ENCODE measurements at places on chromosomes 6 and 20.
A peak's percentile ranks its signal among the peaks of the same experiment; 100 is the strongest.

GRCh38 chr6:156846845-156847599 is 69.8 kb downstream of the ARID1B start:
- no peak for DNase-seq

DNA sequence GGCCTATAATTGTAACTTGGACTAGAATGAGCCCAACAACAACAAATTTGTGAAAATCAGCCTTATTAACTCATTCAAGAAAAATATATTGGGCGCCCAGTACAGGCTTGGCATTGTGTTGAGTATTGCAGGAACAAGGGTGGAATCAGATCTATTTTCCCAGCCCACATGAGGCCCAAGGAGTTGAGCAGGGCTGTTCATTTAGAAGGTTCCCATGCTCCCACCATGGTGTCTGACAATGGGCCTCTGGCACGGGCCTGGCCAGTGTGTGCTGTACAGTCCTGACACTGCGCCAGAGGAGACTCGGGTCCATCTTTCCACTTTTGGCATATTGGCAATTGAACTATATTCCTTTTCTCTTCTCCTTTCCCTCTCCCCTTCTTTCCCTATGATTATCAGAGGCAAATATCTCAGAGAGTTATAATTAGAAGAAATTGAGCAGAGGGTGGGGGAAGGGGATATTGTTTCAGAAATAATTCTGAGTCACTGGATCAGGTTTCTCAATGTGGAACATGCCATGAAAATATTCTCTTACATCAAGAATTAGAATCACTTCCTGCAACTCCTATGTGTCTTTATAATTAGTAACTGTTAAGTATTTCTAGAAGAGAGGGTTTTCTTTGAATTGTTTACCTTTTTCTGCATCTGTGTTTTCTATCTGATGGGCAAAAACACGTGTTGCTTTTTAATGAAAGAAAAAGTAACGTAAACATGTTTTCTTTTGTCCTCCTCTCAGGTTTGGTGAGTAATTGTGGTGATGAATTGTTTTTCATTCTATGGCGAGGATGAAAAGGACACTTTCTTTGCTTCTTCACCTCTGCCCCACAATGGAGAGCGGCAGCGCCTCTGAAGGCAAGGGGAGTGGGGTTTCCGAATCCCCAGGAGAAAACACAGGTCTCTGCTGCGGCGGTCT is 209.4 kb downstream of the FOXA2 start:
- no peak for DNase-seq

DNA sequence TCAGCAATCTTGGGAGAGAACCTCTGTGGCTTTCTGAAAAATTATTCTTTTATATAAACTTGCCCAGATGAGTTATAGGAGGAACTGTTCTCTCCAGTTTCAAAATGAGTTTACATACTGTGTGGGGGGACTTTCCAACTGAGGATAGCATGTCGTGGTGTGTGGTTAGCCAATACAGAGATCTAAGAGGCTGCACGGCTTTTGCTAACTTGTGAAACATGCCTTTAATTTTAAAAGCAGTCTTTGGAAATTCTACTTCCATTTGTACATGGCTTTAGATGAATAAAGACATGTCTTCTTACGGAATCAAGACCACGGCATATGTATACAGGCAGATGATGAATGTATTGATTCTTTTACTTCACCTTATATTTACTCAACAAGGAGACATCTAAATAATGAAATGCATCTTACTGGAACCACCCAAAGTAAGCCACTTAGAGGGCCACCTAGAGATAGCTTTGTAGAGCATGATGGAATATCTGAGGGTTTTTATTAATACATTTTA is 39.8 kb downstream of the HIVEP1 start:
- DNase-seq: no peak

DNA sequence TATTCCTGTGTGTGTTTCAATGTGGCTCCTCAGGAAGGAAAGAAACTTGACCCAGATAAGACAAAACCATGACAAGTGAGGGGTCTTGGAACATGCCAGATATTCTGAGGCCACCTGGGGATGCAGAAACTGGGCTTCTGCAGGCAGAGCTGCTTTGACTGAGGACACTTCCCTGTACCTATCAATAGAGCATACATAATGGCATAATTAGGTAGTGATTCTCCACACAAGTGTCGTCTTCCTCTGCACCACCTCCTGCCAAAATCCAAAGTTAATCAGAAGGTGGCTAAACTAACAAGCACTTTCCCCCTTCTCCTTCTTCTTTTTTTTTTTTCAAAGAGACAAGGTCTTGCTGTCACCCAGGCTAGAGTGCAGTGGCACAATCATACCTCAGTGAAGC is 97.1 kb downstream of the KIF13A start:
- no peak for DNase-seq

DNA sequence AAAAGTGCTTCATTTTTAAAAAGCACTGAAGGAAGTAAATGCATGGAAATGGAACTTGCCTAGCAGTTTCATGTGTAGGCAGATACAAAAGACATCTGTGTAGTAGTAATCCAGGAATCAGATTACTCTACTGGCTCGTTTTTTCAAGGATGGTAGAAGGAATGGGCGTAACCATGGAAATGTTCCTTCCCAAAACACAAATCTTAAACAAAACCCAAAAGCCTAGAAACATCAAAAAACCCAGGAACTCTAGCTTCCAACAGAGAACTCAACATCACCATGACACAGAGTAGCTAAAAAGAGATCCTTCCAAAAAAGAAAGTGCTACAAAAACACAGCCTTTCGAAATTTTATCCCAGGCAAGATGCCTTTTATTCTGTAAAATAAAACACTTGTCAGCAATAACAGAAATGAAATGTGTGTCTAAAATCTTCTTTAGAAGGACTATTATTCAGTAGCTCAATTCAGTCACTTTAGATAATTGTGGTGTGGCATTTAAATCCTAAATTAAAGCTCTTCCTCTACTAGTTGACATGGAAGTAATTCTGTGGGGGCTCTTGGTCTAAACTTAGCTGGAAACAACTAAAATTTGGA is 81.7 kb downstream of the FAM217A start:
- DNase-seq: no peak

GRCh38 chr6:21823371-21823770 is 229.8 kb downstream of the SOX4 start:
- DNase-seq: no peak

- no peak for DNase-seq
Measured at GRCh38 chr6:83467620-83468036, 36.8 kb upstream of the ME1 start.

DNA sequence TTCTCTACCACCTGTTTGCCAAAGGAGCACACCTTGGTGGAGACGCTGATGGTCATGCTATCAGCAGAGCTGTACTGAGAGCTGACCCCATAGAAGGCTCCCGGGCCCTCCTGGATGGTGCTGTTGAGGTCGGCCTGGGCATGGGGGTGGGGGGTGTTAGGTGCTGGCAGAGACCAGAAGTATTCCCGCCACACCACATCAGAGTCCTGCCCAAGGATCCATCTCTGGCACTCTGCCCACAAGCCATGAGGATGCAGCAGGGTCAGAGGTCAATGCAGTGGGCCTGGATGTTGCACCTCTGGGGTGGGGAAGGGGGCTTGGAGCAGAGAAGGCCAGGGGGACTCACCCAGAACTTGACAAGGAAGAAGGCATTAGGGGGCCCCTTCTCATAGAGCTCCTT is 7.4 kb downstream of the RPL10A start:
- no peak for DNase-seq

GRCh38 chr6:154754152-154754551 is 20.9 kb downstream of the SCAF8 start:
- no peak for DNase-seq

- no peak for DNase-seq
Measured at GRCh38 chr20:24668791-24669190, 199.4 kb downstream of the SYNDIG1 start.

GRCh38 chr6:47357827-47358226 is 48.1 kb upstream of the TNFRSF21 start:
- no peak for DNase-seq

- DNase-seq: no peak
Measured at GRCh38 chr6:39496915-39497314, 174.4 kb upstream of the KCNK16 start.

- no peak for DNase-seq
Measured at GRCh38 chr6:110329348-110329713, 28.8 kb downstream of the METTL24 start.

- DNase-seq: no peak
Measured at GRCh38 chr6:43936476-43936875, 166.5 kb downstream of the VEGFA start.

- DNase-seq: no peak
Measured at GRCh38 chr6:169171016-169171415, 82.6 kb downstream of the THBS2 start.

GRCh38 chr6:164990901-164991300 is 318.5 kb downstream of the C6orf118 start:
- no peak for DNase-seq

DNA sequence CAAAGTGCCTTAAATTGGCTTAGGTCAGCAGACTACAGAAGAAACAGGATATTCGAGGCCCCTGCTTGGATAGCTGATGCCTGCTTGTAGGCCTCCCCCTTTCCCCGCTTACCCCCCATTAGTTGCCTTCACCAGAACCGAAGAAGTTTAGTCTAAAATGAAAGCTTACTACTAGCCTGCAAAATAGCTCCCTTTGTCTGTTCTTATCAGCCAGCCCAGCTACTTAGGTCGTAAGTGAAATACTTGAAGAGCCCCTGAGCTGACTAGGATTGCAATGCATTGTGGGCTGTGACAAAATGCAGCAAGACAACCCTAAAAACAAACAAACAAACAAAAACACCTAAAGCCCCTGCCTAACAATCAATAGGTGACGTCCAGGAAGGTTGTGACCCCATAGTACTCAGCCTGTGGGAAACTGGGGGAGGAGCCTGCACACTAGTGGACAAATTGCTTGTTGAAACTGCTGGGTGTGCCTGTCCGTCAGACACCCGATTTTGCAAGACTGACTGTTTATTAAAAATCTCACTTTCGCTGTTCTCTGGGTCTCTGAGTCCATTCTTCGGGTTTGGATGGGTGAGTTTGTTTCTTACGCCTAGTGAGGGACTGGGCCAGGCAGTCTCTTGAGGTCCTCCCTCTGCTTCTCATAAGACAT is 105.0 kb upstream of the DUSP22 start:
- DNase-seq: no peak

DNA sequence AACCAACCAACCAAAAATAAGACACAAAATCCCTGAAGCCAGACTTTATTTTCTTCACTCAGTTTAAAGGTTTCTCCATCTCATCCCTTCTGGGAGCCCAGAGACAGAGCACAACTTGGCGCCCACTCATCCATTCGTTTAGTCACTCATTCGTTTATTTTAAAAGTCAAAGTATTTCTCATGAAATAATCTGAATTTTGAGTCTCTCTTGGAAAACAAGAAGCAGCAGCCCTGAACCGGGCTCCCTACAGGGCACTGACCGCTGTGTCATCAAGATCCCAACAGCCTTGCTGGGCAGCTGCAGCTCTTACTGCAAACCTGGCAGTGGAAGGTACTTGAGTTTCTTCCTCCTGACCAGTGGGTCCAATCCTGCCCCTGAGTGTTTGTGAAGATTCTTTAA is 171.6 kb downstream of the THBS2 start:
- DNase-seq: no peak

- DNase-seq: no peak
Measured at GRCh38 chr6:111447051-111447450, 36.0 kb downstream of the REV3L start.

GRCh38 chr6:11586117-11586516 is 48.6 kb downstream of the TMEM170B start:
- DNase-seq: no peak

GRCh38 chr20:58048096-58048702 is 180.3 kb downstream of the ANKRD60 start:
- DNase-seq: no peak

DNA sequence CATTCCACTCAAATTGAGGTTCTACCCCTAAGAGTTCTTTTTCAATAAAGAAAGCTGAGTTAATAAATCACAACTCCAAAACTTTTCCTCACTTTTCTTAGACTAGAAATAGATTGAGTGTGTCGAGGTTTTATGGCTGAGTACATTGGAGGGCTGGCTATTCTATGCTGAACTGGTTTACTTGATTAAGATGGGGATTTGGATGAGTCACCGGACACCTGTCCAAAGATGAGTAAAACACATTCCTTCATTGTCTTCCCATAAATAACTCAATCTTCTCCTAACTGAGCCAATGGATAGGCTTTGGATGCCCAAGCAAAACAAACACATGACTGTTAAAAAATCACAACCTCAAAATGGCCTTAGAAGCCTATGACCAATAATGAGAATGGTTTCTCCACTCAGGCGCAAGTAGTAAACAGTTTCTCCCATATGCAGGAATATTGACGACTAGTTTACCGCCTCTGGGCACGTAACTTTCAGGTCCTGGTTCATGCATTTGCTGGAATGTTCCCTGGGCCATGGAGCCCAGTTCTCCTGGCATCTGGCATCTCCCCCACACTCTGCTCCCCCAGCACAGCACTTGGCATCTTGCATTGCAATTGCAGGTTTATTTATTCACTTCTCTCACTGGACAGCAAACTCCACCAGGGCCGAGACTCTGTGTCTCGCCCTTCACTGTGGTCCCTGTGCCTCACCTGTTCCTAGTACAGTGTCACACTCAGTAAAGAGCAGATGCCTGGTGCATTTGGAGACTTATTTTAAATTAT is 43.9 kb downstream of the BCAS1 start:
- DNase-seq: no peak

- DNase-seq: peak; percentile 53
Measured at GRCh38 chr6:88238065-88238464, 71.9 kb upstream of the CNR1 start.

DNA sequence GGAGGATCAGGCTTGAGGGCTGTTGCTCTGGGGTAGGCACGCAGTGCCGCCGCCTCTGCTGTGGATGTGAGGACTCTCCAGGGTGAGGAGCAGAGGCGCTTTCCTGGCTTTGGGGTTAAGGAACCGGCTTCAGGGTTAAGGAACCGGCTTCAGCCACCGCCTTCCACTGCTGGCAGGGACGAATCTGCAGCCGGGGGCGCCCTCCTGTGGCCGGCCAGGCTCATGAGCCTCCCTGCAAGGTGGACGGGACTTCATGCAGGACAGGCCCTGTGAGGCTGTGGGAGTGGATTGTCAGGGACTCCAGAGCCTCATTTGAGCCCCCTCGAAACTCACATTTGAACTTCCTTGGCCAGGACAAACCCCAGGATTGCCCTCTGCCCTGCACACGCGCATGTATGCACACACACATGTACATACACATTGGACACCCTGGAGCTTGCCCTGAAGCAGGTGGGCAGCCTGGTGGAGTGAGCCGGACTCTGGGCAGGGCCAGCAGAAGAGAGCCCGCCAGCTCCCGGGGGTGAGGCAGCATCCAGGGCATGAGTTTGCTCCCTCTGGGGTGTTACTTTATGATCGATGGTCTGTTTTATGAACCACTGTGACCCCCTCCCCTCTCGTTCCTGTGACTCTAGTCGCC is 146.9 kb downstream of the PHACTR3 start:
- no peak for DNase-seq

DNA sequence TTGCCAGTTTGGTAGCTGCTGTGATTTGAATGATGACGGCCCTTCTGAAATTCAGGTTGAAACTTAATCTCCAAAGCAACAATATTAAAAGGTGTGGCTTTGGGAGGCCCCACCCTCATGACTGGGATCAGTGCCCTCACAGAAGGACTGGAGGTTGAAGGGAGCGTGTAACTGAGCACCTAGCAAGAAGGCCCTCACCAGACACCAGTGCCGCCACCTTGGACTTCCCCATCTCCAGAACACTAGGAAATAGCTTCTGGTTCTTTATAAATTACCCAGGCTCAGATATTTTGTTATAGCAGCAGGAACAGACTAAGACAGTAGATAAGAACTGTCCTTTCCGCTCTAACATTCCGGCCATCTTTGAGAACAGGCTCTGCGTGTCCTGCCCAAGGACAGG is 243.1 kb downstream of the DLL1 start:
- no peak for DNase-seq

All from memory B cell (primary cell).